ENCODE measurements at places on chromosomes 16 and 17.

DNA sequence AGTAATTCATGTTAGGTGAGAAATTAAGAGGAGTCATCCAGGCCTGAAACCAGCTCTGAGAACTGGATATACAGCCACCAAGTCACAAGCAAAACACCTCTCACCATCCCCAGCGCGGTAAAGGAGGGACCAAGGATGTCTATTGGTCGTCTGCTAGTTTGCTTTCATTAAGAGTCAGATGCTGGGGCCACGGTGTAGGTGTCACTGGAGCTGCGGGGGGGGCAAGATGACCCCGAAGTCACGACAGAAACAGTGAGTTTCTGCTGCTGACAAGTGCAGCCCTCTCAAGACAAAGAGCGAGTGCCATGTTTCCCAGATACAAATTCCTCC lies 790 bp downstream of the NCBP3 start:
- peak; percentile 73 for DNase-seq

DNA sequence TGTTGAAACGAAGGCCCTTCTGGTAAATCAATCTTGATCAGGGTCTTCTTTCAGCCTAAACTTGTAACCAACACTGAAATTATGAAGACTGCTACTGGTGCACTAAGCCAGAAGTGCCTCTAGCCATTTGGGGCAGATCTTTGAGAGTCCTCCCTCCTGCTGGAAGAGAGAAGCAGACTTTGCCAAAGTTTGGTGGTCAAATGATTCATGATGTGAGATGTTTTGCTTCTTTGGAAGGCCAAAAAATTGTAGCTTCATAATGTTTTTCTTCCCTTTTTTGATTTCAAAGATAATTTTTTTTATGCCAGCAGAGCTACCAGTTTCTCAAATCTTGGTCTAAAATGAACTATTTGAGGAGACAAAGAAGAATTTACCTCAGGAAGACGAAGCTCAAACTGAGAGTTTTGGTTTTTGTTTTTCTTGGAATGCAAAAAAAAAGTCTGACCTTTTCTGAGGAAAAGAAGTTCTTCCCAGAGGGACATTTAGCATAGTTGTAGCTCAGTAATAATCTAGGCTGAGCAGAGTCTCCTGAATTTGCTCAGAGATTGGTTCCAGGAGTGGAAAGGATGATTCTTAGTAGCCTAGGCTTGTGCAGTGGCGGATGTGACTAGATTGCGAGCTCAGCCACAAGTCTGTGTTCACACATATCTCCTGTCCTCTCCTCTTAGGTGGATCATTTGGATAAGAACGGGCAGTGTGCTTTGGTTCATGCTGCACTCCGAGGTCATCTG lies 50.9 kb downstream of the CYB561 start:
- DNase-seq, result no peak

DNA sequence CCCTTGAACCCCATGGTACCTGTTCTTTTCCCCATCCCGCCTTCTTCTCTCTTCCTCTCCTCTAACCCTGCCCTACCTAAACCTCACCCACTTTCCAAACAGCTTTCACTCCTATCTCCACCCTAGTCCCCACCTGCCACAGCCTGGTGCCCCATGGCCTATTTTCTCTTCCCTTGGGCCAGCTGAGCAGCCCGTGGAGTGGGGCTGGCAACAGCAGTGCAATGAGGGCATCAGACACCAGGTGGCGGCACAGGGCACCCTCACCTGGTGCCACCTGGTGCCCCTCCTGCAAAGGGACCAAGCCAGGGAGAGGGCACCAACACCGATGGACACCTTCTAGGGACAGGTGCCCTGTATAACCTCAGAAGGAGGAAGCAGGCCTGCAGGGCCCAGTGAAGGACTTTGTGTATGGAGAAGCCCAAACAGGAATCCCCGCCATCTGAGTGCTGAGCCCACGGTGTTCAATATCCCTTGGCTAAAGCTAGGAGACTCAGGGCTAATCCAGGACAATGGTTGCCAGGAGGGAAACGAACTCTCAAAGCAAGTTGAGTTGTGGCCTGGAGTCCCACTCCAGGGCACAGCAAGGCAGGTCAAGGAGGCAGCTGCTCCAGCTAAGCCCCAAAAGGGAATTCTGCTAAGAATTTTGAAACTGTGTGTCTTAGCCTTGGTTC lies 4.0 kb upstream of the ABCC3 start:
- peak; percentile 84 for DNase-seq

GRCh38 chr16:85420501-85421337 lies 192.4 kb upstream of the GSE1 start:
- peak; percentile 66 for DNase-seq

GRCh38 chr17:46264456-46265198 lies 30.3 kb upstream of the LRRC37A start:
- no peak for DNase-seq

GRCh38 chr17:42240201-42240600 lies 36.0 kb downstream of the STAT5B start:
- no peak for DNase-seq

DNA sequence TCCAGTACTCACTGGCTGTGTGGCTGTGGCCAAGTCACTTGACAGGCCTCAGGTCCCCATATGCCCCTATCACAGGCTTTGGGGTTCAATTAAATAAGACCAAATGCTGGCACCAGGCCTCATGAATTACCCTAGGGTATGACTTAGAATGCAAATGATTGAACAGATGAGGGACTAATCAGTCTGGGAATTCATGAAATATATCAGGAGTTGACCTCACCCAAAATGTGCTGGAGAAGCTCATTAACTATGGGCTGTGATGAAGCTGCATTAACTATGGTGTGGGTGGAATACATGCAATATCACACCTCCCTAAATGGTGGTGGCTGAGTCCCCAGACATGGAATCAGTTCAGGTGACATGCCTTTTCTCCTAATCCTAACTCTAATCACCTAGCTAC lies 72.1 kb downstream of the DNAH3 start:
- DNase-seq, result no peak

Data from aorta (tissue), 5 donors.